NCI-H187 (cell line): ENCODE measurements at places on chromosomes 3 and 15.

- DNase-seq, result no peak
Observed at GRCh38 chr15:51726302-51727073, 11.0 kb downstream of the LYSMD2 start.

DNA sequence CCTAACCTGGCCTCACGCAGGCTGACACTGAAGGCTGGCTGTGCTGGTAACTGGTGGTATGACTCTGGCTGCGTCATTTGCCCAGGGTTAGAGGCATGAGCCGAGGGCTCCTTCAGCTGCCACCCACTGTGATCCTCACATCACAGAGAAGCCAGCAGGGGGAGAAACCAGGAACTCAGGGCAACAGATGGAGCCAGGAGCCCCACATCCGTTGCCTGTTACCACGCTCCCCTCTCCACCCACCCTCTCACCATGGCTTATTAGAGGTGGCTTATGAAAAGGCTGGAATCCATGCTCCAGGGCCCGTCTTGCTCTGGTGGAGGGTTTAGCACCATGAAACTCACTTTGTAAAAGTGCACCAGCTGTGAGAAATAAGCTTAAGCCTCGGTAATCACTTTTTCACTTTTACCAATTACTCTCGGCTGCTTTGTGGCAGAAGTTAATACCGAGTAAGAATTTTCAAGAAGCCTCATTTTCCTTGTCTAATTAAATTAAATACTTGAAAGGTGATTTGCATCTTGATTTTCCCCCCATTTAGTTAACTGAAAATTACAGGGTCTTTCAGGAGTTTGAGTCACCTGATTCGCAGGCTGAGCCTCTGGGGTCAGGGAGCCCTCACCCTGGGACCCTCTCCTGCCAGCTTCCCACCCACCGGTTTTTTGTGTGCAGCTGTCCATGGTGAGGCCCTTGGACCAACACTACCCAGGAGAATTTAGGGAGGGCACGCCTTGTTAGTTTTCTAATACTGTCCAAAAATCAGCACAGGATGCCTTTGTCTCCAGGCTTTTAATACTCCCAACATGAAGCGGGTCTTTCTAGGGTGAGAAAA lies 60.9 kb downstream of the ASB7 start:
- no peak for DNase-seq

DNA sequence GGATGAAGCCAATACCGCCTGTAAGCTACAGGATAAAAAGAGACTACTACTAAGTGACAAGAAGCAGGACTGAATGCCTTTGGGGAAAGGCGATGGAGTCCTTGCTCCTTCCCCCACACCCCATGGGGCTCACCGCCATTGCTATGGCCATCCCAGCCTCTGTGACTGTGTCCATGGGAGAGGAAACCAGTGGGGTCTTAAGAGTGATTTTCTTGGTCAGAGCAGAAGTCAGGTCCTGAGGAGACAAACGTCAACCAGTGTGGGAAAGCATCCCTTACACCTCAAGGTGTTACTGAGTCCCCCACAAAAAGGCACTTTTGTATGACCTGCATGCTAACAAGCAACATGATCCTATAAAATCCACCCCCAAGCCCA lies 913 bp downstream of the IMPDH2 start:
- no peak for DNase-seq

DNA sequence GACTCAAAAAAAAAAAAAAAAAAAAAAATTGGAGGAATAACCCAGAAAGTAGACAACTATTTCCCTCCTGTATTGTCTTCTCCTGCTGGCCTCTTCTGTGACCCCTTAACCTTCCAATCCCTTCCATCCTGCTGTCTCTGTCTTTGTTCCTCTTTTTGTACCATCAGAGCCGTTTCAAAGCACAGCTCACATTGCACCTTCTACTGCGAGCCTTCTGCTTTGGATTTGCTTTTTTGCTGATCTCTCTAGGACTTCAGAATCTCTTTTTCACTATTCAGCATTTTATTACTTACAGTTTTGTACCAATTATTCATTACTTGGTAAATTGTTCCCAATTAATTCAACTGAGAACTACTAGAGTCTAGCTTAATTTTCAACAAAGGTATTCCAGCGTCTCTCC lies 284.0 kb upstream of the TBL1XR1 start:
- DNase-seq, result no peak

DNA sequence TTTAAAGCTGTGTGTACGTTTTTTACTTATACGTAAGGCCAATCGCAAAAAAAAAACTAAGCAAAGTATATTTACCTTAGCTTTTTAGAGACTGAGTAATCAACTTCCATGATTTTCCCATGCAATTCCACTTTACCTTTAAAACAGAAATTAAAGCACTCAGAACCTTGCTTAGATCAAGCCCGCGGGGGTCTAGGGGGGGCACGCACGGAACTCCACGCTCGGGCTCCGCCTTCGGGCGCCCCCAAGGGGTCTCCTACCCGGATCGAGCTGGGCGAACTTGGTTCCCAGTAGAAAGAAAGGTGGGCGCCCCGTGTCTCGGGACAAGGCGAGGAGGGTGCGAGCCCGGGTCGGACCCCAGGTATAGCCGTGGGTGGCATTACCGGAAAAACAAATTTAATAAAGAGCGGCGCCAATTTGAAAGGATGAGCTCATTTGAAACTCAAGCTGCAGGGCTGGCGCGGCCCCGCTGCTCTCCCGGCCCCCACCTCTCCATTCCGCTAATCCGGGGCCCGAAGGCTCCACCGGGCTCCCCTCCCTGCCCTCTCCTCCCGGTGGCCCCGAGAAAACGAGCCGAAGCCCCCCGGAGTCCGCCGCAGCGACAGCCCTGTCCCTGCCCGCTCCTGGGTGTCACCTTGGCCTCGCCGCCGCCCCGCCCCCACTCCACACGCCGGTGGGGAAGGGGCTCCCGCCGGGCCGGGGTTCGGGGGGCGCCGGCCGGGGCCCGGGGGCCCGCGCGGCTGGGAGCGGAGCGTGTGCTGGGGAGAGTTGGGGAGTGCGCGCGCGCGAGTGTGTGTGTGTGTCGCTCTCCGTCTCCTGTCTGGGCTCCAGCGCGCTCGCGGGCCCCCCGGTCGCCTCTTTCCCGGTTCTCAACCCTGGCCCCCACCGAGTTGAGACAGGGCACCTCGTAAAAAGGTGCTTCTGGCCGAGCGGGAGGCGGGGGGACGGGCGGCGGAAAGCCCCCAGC lies 1.5 kb downstream of the IGF2BP2 start:
- no peak for DNase-seq

GRCh38 chr15:67809866-67810265 lies 15.4 kb upstream of the SKOR1 start:
- no peak for DNase-seq

GRCh38 chr15:41115161-41115651 lies 874 bp downstream of the INO80 start:
- no peak for DNase-seq

DNA sequence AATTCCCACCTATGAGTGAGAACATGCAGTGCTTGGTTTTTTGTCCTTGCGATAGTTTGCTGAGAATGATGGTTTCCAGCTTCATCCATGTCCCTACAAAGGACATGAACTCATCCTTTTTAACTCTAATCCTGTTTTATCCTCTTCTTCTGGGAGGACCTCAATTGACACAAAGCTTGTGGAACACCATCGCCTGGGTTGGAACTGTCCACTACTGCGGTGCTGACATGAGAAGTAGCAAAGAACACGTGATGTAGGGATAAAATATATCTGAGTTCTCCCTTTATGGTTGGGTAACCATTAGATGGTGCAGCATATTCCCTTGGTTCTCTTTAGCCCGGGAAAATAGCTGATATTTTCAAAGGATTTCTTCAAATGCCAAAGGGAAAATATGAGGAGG lies 105.3 kb upstream of the TOPAZ1 start:
- no peak for DNase-seq

DNA sequence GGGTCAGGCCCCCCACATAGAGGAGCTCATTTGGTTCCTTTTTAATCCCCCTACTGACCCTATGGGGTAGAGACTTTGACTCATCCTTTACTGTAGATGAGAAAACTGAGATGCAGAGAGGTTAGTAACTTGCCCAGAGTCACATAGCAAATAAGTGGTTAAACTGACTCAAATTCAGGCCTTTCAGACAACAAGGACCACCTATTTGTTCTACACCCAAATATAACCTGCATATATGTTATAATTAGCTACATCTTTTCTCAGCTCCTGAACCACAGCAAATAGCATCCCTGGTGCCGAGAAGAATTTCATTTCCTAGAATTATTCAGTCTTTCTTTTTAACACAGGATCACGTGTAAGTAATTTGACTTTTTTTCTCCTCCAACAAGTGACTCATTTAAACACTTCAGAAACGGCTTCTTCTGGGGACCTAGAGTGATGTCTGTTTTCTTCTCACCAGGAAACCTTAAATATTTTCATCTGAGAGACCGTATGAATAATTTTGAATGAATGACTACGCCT lies 57.4 kb downstream of the MGLL start:
- no peak for DNase-seq

DNA sequence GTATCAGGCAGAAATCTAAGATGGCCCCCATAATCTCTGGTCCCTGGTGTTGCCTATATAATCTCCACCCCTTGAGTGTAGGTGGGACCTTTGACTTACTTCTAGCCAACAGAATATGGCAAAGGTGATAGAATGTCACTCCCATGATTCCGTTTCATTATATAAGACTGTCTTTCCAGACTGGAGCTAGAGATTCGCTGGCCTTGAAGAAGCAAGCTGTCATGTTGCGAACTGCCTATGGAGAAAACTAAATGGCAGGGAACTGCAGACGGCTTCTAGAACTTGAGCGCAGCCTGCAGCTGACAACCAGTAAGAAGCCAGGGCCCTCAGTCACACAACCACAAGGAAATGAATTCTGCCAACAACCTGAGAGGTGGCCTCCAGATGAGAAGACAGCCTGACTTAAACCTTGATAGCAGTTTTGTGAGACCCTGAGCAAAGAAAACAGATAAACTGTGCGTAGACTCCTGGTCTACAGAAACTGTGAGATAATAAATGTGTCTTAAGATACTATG lies 2.2 kb upstream of the KPNA1 start:
- DNase-seq, result no peak

DNA sequence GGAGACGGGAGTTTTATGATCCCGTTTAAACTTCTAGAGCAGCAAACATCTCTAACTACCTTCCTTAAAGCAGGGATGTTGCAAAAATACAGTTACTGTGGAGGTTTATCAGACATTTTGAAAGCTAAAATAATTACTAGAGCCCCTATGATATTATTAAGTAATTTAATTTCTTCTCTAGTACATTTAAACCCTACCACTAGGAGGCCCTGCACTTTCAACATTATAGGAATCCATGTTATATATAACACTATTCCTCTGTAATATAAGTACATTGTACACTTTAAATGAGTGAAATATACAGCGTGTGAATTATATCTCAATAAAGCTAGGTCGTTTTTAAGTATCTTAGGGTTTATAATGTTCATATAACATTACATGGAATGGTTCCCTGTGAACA lies 11.5 kb downstream of the SETMAR start:
- no peak for DNase-seq

- DNase-seq, result no peak
Observed at GRCh38 chr3:127161236-127161635, 31.7 kb upstream of the PRR23E start.

DNA sequence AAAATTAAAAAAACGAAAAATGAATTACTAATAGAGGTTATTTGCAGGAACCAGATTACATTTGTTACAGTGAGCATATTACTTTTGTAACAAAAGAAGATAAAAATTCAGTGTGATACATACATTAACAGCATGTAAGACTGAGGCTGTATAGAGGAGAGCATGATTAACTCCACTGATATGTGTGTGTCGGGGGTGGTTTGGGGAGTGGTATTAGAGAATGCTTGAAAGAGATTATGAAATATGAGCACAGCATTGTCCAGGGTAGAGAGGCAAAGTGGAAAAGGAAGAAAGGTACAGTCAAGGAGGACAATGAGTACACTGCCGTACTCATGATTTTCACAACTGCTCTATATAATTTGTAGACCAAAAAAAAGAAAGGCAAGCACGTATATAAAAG lies 62.9 kb upstream of the LRRFIP2 start:
- DNase-seq, result no peak

DNA sequence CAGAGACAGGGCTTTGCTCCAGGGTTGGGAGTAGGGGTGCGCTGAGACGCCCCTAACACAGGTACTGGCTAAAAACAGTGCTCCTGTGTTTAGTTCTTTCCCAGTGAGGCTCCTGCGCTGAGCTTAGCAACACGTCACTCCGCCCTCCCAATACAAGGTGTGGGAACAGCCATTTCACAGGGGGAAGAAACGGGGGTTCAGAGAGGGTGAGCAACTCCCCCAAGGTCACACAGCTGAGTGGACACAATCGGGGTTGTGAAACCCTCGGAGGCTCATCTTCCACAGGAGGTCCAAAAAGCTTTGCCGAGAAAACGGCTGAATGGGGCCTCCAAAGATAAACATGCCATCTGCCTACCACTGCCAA lies 628 bp downstream of the PRRT3 start:
- no peak for DNase-seq
